Calu3 (cell line): ENCODE measurements at places on chromosomes 6 and 20. TPM values are rescaled to one million over a fixed set of nuclear protein-coding genes. Genes with fewer than 3 reads are reported as not detected.

- no peak overlapping the region for H3K4me3 ChIP-seq
- no peaks in the 10 kb centered on the region for H3K27me3 ChIP-seq
- DNase-seq, result no peak
- H3K27ac ChIP-seq, result no peak overlapping the region
These were observed 28.9 kb downstream of the SNX5 start for GRCh38 chr20:17939622-17940223.

GRCh38 chr6:119446115-119446554 is 96.6 kb upstream of the MAN1A1 start:
- peak overlapping the region; percentile 40 for H3K4me3 ChIP-seq
- peak; percentile 27 for DNase-seq
- H3K4me1 ChIP-seq, result peaks cover 38% of the 10 kb centered on the region
- H3K36me3 ChIP-seq, result peaks cover 5% of the 10 kb centered on the region
- no peaks in the 10 kb centered on the region for H3K27me3 ChIP-seq

DNA sequence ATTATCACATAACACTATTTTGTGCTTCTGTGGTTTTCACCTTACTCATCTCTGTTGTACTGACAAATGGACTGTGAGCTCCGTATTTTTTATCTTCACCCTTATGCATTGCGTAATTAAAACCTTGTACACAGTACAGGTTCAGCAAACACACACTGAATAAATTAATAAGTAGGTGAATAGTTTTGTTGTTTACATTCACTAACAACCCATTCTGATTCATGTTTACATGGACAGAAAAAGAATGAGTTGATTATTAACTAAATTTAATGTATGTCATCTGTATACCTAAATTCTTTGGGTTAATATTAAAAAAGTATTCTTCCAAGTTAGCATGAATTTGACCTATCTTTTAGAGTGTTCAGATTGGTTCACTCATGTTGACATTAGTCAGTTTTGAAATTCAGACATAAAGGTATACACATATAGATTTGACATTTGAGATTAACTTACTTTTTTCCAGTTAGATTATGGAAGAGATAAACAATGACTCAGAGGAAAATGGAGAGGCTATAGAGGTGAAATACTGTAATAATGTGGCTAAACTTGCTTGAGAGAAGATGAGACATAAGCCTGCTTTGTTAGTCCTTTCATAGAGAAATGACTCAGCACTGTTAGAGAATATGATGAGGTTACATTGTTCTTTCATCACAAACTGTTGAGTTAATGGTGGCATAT is 541.7 kb upstream of the FLRT3 start:
- H3K27ac ChIP-seq, result peak overlapping the region; percentile 96
- no peak for DNase-seq
- H3K36me3 ChIP-seq, result no peaks in the 10 kb centered on the region
- peaks cover 9% of the 10 kb centered on the region for H3K4me1 ChIP-seq
- H3K4me3 ChIP-seq, result peak overlapping the region; percentile 31
- H3K27me3 ChIP-seq, result no peaks in the 10 kb centered on the region

DNA sequence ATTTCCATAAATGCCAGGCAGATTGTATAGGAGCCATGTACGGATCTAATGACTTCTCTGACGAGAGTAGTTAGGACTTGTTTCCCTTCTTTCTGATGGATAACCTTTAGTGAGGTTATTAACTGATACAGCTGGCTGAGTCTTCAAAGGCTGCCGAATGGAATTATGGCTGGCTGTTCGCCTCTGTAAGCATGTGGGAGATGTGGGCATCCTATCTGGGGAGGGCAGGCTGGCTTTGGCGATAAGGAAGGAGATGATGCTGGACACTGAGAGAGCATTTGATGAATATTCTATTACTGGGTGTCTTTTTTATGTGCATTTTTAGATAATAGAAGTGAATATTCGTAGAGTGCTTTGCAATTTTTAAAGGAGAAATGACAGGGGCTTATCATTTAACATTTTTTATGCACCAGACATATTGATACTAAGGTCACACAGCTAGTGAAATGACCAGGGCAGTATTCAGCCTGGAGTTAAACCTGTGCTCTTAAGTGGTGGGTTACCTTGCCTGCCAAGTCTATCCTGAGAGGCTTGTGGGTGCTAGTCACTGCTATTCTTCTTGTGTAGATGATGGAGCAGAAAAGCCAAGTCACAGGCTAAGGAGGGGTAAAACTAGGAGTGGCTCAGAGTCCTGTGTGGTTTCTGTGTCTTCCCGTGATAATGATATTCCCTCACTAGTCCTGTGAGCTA is 3.1 kb downstream of the PBOV1 start:
- H3K27ac ChIP-seq, result no peak overlapping the region
- H3K27me3 ChIP-seq, result no peaks in the 10 kb centered on the region
- H3K4me1 ChIP-seq, result no peaks in the 10 kb centered on the region
- DNase-seq, result no peak

DNA sequence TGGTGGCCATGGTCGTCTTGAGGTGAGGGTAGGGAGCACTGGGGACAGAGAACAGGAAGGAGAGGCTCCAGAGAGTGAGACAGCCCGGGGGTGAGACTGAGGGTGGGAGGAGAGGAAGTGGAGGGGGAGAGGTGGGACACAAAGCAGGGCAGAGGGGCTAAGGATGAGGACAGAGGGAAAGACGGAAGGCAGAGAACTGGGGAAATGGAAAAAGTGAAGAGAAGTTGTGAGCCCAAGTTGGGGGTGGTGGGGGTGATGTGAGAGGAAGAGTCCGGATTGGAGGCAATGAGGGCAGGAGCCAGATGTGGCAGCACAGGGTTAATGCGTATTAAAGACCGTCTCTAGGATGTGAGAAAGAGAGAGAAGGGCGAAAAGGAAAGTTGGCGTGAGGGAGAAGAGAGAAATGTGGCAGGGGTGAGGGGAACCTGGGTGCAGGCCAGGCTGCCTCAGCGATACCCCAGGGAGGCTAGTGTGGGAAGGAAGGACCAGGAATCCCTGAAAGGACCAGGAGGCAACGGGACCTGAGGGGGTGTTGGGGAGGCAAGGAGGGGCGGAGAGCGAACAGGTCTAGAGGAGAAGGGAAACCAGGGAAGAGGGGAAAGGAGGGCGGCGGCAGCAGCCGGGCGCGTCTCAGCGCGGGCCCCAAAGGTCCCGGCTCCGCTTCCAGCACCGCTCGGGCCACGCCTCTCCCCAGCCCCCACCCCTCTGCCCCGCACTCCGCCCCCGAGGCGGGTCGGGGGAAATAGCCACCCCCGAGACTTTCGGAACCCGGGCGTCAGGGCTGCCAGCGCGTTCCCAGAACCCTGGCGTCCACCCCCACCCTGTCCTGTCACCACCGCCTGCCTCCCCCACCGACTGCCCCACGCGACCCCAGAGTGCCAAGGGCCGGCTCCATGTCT is at the start of gene PPP1R18:
TSS of gene PPP1R18 (minus strand) at position 637 of the 899 bp plus-strand sequence. CDS start at position 10, 627 bp downstream.
- H3K4me1 ChIP-seq, result peaks cover 88% of the 10 kb centered on the region
- H3K36me3 ChIP-seq, result peaks cover 70% of the 10 kb centered on the region

- no peaks in the 10 kb centered on the region for H3K36me3 ChIP-seq
- H3K27me3 ChIP-seq, result no peaks in the 10 kb centered on the region
- no peak overlapping the region for H3K27ac ChIP-seq
- H3K4me3 ChIP-seq, result no peak overlapping the region
These were observed 106.9 kb downstream of the TFAP2B start for GRCh38 chr6:50925548-50925947.

GRCh38 chr20:47800623-47801022 is 15.3 kb upstream of the SULF2 start:
- DNase-seq, result no peak
- H3K4me1 ChIP-seq, result peaks cover 15% of the 10 kb centered on the region
- H3K27me3 ChIP-seq, result no peaks in the 10 kb centered on the region
- no peak overlapping the region for H3K4me3 ChIP-seq
- H3K36me3 ChIP-seq, result peaks cover under 1% of the 10 kb centered on the region
- no peak overlapping the region for H3K27ac ChIP-seq

DNA sequence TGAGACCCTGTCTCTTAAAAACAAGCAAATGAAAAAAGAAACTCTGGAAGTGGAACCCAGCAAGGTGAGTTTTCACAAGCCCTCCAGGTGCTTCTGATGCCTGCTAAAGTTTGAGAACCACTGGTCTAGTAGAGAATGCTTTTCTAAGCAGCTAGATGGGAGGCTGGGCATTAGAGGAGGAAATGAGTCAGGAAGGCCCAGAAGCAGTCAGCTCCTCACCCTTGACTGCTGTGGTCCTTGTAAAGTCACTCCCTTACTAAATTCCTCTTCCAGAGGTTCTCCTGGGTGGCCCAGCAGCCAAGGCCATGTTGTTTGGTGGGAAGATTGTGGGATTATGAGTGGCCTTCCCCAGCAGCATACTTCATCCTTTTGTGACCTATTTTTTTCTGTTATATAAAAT is 52.0 kb upstream of the FYN start:
- H3K27me3 ChIP-seq, result no peaks in the 10 kb centered on the region
- H3K27ac ChIP-seq, result no peak overlapping the region
- no peaks in the 10 kb centered on the region for H3K36me3 ChIP-seq
- no peak for DNase-seq
- no peak overlapping the region for H3K4me3 ChIP-seq
- H3K4me1 ChIP-seq, result no peaks in the 10 kb centered on the region

GRCh38 chr20:49824206-49824605 is 11.6 kb downstream of the SLC9A8 start:
- no peak for DNase-seq
- peaks cover 25% of the 10 kb centered on the region for H3K4me1 ChIP-seq
- H3K27ac ChIP-seq, result no peak overlapping the region
- H3K27me3 ChIP-seq, result no peaks in the 10 kb centered on the region

DNA sequence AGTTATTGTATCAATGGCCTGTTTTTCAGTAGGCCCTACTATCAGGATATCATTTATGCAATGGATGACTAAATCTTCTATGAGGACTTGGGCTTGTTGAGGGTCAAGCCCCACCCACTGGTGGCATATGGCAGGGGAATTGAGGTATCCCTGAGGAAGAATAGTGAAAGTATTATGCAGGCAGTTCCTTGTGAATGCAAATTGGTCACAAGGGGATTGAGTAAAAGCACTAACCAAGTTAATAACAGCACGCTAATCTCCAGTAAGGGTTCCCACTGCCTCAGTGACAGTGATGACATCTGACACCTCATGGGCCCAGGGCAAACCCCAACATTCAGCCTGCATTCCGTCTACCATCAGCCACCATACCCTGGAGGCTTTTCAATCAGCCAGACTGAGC is 14.9 kb downstream of the BPIFA1 start:
- H3K4me3 ChIP-seq, result no peak overlapping the region
- no peaks in the 10 kb centered on the region for H3K4me1 ChIP-seq
- no peak for DNase-seq
- no peaks in the 10 kb centered on the region for H3K36me3 ChIP-seq
- H3K27me3 ChIP-seq, result peaks cover 23% of the 10 kb centered on the region

DNA sequence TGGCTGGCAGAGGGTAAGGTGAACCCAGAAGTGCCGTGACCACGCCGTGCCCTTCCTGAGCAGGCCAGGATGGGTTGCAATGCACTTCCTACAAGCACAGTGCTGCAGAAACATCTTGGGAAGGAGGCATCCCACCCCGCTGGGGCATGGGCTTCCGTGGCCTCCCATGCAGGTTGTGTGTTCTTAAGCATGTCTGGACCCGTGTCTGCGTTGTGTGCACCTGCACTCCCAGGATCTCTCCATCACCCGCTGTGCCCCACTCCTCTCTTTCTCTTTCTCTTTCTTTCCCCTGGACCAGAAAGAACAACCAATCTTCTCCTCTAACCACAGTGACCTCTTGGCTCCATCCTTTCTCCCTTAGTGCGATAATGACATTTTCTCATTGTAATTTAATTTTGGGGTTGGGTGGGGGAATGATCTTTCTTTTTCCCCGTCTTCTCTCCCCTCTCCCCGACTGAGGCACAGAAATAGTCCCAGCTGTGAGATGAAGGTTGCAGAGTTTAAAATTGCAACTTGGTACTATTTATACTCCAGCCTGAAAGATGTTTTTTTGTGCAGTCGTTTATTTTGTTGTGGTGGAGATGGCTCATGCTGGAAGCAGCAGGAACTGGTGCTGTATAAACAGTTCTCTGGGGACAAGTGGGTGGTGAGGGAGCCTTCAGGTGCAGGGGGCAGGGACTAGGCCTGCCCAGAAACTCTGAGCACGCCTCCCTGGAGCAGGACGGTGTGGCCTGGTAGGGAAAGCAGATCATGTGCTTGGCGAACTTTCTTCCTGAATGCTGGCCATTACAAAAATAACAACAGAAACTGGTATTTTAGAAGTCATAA is 20.5 kb downstream of the BCAS4 start:
- H3K4me3 ChIP-seq, result no peak overlapping the region
- H3K36me3 ChIP-seq, result peaks cover 7% of the 10 kb centered on the region
- no peak overlapping the region for H3K27ac ChIP-seq
- peaks cover 19% of the 10 kb centered on the region for H3K4me1 ChIP-seq
- peak; percentile 24 for DNase-seq

- no peak overlapping the region for H3K4me3 ChIP-seq
- no peak for DNase-seq
- no peak overlapping the region for H3K27ac ChIP-seq
- H3K27me3 ChIP-seq, result no peaks in the 10 kb centered on the region
- H3K36me3 ChIP-seq, result peaks cover 13% of the 10 kb centered on the region
These were observed 51.9 kb downstream of the NFATC2 start for GRCh38 chr20:51490635-51491034.

DNA sequence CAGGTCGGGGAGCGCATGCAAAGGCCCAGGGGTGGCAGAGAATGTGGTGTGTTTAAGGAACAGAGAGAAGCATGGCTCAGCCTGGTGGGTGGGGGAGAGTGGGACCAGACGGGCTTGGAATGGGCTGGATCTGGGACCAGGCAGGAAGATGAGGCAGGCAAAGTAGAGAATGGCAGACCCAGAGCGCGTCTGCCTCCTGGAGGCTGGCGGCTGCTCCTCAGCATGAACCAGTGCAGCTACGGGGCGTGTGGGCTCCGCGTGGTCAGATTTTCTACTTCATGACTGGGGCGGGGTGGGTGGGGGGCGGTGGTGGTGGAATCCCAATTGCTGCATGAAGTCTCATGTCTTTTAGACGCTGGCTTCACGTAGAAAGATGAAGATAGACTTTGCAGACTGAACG is 135.6 kb downstream of the TFAP2C start:
- H3K27me3 ChIP-seq, result peaks cover 26% of the 10 kb centered on the region
- DNase-seq, result no peak
- no peak overlapping the region for H3K4me3 ChIP-seq

GRCh38 chr6:12119085-12119588 is 107.0 kb downstream of the HIVEP1 start:
- H3K27ac ChIP-seq, result peak overlapping the region; percentile 87
- DNase-seq, result peak; percentile 26
- peaks cover 5% of the 10 kb centered on the region for H3K36me3 ChIP-seq
- no peak overlapping the region for H3K4me3 ChIP-seq
- no peaks in the 10 kb centered on the region for H3K27me3 ChIP-seq
- peaks cover 11% of the 10 kb centered on the region for H3K4me1 ChIP-seq

- peak overlapping the region; percentile 49 for H3K4me3 ChIP-seq
- no peaks in the 10 kb centered on the region for H3K27me3 ChIP-seq
- no peaks in the 10 kb centered on the region for H3K36me3 ChIP-seq
- H3K27ac ChIP-seq, result peak overlapping the region; percentile 91
- peaks cover 36% of the 10 kb centered on the region for H3K4me1 ChIP-seq
These were observed 44.1 kb downstream of the NHSL1 start for GRCh38 chr6:138454981-138455706.

- H3K4me3 ChIP-seq, result no peak overlapping the region
- H3K4me1 ChIP-seq, result peaks cover 24% of the 10 kb centered on the region
- H3K36me3 ChIP-seq, result peaks cover 5% of the 10 kb centered on the region
These were observed 24.5 kb upstream of the SMIM29 start for GRCh38 chr6:34273242-34273805.

- no peak overlapping the region for H3K4me3 ChIP-seq
- peaks cover 5% of the 10 kb centered on the region for H3K36me3 ChIP-seq
- H3K27ac ChIP-seq, result peak overlapping the region; percentile 51
These were observed 149.9 kb upstream of the BEND6 start for GRCh38 chr6:56804996-56805395.

The SEMG1 gene
- total RNA-seq, result 0.21 TPM in 1 of 2 replicates, not detected in the other

The DOK5 gene
- total RNA-seq, result 0.17 and 2.0 TPM in 2 replicates

The SSTR4 gene
- not detected in 2 replicates for total RNA-seq

The MEA1 gene
- 110 and 115 TPM in 2 replicates for total RNA-seq

The PIGT gene
- total RNA-seq, result 192 and 193 TPM in 2 replicates

The DNMT3B gene
- 8.4 and 10.8 TPM in 2 replicates for total RNA-seq

The TBP gene
- total RNA-seq, result 13.7 and 13.9 TPM in 2 replicates

The DIDO1 gene
- 75.6 and 77.1 TPM in 2 replicates for total RNA-seq

The DSP gene
- 46.4 and 57.7 TPM in 2 replicates for total RNA-seq

The ADGRB3 gene
- 0.09 and 0.44 TPM in 2 replicates for total RNA-seq

The MCCD1 gene
- not detected in 2 replicates for total RNA-seq
